ENCODE measurements at places on chromosomes 12 and 14.

DNA sequence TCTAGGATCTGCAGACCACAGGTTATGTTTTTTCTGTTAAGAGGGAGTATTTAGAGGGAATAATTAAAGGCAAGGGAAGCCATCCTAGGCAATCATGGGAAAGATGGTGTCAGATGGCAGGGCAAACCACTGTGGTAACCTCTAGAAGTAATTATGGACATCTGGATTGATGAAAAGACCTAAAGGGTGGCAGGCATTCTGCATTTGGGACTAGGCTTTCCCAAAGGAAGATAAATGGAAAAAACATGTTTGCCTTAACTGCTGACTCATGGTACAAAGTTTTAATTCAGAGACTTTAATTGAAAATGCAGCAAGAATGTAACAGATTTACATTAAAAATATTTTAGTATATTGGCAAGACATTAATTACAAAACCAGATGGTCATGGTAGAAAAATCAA lies 88.1 kb downstream of the TMEM30B start:
- DNase-seq = no peak

DNA sequence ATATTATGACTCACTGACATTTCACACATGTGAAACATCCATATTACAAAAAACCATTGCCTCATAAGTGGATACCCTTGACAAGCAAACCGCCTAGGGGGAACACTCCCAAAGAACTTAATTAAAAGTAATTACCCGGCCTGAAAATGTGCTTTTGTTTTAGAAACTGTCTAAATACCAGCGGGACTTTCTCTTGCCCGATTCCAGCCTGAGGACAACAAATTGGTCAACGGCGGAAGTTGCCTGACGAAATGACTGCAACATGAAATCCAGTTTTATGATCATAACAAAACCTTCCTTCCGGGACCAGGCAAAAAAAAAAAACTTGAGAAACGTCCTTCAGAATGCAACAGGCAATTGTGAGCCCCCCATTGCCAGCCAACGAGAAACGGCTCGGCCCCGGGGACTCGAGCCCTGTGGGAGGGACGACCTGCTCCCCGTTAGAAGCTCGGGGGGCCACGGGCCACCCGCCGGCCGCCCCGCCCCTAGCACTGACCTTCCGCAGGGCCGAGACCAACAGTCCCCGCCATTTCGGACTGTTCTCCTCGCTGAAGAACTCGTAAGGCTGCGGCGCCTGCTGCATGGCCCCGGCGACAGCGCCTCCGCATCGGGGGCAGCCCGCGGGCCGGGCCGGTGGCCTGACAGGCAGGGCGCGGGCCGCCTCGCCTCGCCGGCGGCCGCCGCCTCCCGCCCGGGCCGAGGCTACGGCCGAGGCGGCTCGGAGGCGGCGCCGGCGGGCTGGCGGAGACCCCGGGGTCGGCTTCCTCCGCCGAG lies 490 bp downstream of the SOS2 start:
- DNase-seq = peak; percentile 68

DNA sequence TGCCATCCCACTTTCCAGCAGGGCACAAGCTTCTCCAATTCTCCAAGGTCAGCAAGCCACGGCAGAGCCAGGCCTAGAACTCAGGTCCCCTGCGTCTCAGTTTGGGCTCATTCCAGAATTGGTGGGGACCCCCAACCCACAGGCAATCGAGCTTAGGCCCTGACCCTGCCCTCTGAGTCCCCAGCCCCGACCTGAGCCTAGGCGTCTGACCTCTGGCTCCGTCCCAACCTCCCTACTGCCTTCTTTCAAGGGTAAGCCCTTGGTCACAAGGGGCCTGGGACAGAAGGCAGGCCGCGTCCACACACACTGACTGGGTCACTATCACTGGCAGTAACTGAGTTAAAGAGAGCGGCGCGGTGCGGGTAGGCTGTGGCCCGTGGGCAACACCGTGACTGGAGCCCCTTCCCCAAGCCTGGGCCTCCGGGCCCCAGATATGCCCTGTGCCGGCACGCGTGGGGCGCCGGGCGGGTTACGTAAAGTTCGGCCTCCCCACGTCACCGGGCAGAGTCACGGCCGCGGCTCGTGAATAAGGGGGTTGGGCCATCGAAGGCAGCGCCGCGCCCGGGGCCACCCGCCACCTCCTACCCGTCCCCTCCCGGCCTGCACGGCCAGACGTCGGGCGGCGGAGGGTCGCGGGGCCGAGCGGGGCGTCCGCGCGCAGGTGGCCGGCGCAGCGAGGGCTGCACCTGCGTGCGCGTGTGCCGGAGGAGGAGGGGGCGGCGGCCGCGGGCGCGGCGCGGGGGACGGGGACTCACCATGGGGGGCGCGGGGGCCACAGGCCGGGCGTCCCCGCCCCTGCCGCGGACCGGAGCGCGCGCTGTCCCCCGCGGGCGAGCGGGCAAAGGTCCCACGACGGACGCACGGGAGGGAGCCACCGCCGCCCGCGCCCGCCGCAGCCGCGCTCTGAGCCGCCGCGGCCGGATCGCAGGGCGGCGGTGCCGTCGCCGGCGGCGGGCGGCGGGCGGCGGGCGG lies 516 bp downstream of the ANKRD9 start:
- peak; percentile 29 for DNase-seq

GRCh38 chr14:54138354-54139038 lies 181.9 kb upstream of the BMP4 start:
- no peak for DNase-seq

DNA sequence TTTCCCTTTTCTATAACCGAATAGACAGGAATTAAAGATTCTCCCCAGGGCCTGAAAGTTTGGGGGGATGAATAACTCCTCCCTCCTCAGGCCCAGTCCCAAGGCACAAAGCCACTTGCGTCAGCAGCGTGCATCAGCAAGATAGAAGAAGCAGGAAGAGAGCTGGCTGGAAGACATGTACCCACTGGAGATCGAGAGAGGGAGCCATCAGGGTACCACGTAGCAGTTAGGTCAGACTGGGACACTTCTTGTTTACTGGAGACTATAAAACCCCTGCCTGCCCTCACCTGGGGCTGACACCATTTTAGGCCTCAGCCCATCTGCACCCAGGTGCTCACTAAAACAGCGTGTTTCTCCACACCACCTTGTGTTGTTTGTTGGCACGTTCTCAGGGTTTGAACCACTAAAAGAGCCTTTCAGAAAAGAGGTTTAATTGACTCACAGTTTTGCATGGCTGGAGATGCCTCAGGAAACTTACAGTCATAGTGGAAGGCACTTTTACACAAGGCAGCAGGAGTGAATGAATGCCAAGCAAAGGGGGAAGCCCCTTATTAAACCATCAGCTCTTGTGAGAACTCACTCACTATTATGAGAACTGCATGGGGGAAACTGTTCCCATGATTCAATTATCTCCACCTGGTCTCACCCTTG lies 93.2 kb downstream of the TMTC3 start:
- peak; percentile 79 for DNase-seq

DNA sequence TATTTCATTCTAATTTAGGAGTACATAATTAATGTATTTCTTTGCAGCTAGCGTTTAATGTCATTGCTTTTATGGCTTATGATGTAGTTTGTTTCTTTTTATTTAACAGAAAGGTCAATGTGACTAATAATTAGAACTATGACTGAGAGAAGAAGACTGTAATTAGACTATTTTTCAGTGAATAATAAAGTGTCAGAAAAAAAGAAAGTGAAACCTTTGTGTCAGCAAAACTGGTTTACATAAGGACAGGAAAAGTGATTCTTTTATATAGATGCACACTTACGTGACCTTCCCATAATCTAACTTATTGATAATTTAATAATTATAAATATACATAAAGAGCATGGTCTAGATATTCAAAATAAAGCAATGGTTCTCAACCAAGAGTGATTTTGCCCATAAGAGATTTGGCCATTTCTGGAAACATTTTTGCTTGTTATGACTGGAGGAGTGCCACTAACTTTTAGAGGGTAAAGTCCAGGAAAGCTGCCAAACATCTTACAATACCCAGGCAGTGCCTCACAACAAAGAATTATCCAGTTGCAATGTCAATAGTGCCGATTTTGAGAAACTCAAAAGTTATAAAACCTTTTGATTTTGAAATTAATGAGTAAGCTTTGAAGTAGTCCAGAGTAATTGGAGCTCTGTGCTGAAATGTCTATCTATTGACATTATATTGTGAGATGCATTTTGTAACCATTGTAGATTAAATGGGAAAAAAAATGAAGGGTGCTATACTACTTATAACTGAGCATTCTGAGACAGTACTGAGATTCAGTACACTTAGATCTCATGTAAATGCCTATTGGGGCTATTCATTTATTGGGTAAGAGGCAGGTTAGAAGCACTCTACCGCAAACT lies 227.1 kb downstream of the C12orf50 start:
- DNase-seq = no peak

GRCh38 chr12:53097564-53098353 lies at the start of gene IGFBP6:
Gene IGFBP6 (plus strand): TSS chr12:53097667. CDS start chr12:53097718, 51 bp downstream.
- DNase-seq = peak; percentile 70

- no peak for DNase-seq
Observed at GRCh38 chr14:63543826-63544406, 739 bp upstream of the PPP2R5E start.

GRCh38 chr12:13941258-13942249 lies 39.8 kb downstream of the GRIN2B start:
- DNase-seq = peak; percentile 27

GRCh38 chr12:125402874-125403789 lies 337.9 kb downstream of the AACS start:
- peak; percentile 52 for DNase-seq

- DNase-seq = no peak
Observed at GRCh38 chr12:64083285-64084210, 138.5 kb downstream of the KICS2 start.

DNA sequence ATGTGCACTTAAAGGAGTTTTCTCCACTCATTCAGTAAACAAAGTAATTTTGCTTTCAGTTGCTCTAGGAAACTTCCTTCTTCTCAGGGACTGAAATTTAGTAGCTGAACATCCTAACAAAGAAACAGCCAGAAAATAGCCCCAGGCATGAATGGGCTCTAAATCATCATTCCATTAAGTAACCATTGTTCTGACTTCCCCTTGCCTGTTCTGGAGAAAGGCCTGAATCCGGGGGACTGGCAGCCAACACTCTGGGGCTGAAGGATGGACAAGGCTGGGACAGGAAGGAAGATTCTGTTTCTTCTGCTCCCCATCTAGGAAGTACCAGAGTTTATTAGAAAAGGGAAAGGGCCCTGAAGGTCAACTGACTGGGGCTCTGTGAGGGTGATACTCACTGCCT lies 104.5 kb downstream of the ESRRB start:
- DNase-seq = no peak

- no peak for DNase-seq
Observed at GRCh38 chr14:23896609-23897153, 56.9 kb upstream of the DHRS4 start.

- no peak for DNase-seq
Observed at GRCh38 chr12:27622436-27623195, 73.6 kb upstream of the REP15 start.

GRCh38 chr14:76836029-76836630 lies 9.9 kb downstream of the LRRC74A start:
- DNase-seq = no peak

GRCh38 chr14:61491876-61492434 lies 170.6 kb downstream of the PRKCH start:
- DNase-seq = no peak

- no peak for DNase-seq
Observed at GRCh38 chr14:70898111-70898745, 9.0 kb upstream of the PCNX1 start.

GRCh38 chr12:124869059-124869665 lies 5.5 kb upstream of the SCARB1 start:
- DNase-seq = no peak

- DNase-seq = no peak
Observed at GRCh38 chr12:105977652-105978051, 161.1 kb downstream of the NUAK1 start.

DNA sequence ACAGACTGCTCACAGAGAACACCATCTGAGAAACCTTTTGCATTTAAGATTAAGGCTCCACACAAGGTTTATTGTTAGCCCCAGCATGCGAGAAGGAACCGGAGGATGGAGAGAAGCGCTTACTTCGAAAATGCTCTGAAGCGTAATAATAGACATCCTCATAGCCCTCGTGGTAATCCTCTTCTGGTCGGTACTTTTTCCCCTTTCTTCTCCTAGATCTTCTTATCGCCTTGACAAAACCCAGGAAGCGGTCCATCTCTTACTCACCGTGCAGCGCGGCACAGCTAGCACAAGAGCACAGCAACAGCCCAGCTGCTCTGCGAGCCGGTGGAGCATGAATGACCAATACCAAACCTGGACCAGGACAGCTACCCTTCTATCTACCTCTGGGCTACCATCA lies 125.1 kb upstream of the GRIP1 start:
- no peak for DNase-seq

- DNase-seq = no peak
Observed at GRCh38 chr14:102479777-102480176, 29.8 kb downstream of the ANKRD9 start.

- no peak for DNase-seq
Observed at GRCh38 chr12:114783089-114783618, 99.2 kb upstream of the TBX3 start.

- DNase-seq = no peak
Observed at GRCh38 chr14:68626386-68626785, 166.5 kb downstream of the ZFP36L1 start.

DNA sequence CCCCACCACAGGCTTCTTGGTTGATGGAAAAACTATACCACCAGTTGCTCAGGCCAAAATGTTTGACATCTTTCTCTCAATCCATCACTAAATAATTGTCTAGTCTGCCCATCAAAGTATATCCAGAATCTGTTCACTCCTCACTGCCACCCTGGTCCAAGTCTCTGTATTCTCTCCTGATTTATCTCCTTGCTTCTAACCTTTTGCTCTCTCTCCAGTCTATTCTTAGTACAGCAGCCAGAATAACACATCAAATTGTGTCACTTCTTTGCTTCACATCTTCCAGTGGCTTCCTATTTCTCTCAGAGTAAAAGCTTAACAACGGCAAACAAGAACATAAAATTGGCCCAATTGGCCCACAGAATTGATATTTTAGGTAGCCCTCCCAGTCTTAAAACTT lies 272.8 kb downstream of the IPO8 start:
- no peak for DNase-seq

DNA sequence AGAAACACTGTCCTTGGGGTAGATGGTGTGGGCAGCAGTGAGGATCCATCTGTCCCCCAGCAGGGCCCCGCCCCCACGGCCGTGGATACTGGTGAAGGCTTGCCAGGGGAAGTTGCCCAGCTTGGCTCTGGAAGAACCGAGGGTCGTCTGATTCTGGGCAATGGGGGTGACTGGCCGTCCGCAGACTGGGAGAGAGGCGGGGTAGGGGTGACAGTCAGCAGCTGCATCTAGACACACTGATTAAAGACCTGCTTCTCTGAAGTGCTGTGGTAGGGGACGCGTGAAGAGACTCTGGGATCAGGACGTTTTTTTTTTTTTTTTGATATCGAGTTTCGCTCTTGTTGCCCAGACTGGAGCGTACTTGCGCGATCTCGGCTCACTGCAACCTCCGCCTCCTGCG lies 4.7 kb upstream of the C1R start:
- no peak for DNase-seq

Data from activated CD4-positive, alpha-beta T cell treated with anti-CD3 and anti-CD28 coated beads, Interleukin-2, Interleukin-6, amounts not matched to agents 100 ng/mL and 50 ng/mL, durations not matched to agents 16 hours and 8 hours (primary cell).